Tibial artery (tissue), 4 donors: ENCODE measurements at places on chromosomes 13 and 19.

DNA sequence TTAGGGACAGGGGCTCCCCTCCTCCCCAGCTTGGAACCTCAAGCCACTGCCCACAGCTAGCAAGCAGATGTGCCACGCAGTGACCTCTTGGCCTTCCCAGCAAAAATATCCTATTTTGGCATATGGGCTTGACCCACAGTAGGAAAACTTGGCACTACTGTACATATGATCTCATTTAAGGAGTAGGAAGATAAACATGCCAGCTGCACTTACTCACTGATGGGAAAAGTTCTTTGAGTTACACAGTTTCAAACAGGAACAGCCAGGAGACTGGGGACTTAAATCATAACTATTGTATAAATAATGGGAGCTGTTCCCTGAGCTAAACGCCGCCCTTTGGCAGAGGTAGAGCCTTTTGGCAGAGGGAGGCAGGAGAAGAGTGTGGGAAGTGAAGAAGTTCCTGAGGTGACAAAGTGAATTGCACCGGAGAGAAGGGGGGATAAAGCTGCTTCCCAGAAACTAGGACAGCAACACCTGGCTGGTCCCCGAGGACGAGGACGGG lies 6.1 kb downstream of the SACS start:
- peak overlapping the region; percentile 77 for H3K27ac ChIP-seq
- peak overlapping the region; percentile 43 for H3K4me3 ChIP-seq
- H3K27me3 ChIP-seq = no peaks in the 10 kb centered on the region
- no peaks in the 10 kb centered on the region for H3K36me3 ChIP-seq
- DNase-seq = peak; percentile 40

- H3K4me1 ChIP-seq = peaks cover 2% of the 10 kb centered on the region
- DNase-seq = peak; percentile 62
- H3K36me3 ChIP-seq = no peaks in the 10 kb centered on the region
- H3K27me3 ChIP-seq = peaks cover 30% of the 10 kb centered on the region
These were observed 100.4 kb downstream of the ING1 start for GRCh38 chr13:110813646-110814624.

DNA sequence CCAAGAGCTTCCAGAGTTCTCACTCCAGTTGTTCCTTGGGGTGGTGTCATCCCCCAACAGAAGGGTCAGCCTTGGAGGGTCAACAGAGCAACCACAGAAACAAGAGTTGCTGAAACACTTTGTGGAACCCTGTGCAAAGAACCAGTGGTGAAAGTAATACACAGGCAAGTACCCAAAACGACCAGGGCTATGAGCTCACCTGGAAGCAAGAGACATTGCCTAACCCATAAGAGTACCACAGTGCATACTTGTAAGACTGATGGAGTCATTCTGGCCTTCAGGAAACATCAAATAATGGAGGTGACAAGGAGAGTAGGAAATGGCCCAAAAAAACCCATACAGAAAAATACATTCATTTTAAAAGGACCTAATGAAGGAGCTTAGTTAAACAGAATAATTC lies 184.3 kb upstream of the TSC22D1 start:
- H3K27ac ChIP-seq = peak overlapping the region; percentile 0
- no peak for DNase-seq
- no peak overlapping the region for H3K4me3 ChIP-seq
- peaks cover 21% of the 10 kb centered on the region for H3K4me1 ChIP-seq
- H3K27me3 ChIP-seq = no peaks in the 10 kb centered on the region
- no peaks in the 10 kb centered on the region for H3K36me3 ChIP-seq

DNA sequence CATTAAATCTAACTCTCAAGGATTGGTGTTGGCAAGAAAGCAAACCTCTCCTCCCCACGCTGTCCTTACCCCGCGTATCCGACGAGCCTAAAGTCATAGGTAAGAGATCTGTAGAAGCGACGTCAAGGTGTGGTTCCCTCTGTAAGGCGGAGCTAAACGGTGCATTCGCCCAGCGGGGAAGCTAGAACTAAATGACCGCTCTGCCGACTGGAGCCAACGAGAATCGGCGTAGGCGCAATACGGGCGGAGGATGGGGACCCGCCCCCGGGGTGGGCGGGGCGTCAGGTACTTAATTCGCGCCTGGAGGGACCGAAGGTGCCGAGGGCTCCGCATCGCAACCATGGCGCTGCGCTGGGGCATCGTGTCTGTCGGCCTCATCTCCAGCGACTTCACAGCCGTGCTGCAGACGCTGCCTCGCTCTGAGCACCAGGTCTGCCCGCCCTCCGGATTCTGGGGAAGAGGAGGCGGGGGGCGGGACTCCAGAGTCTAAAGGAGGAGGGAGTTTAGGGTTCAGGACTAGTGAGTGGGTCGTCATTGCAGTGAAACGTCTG lies at the start of gene DHDH:
DHDH (plus strand) TSS at position 318 of the 551 bp plus-strand sequence; CDS start at position 341, 23 bp downstream.
- peak within 1 kb of the TSS; percentile 43 for H3K4me3 ChIP-seq
- H3K27me3 ChIP-seq = no peaks in the 10 kb centered on the region
- no peaks in the 10 kb centered on the region for H3K36me3 ChIP-seq
- H3K27ac ChIP-seq = no peak within 1 kb of the TSS
- peak; percentile 77 for DNase-seq

- H3K27ac ChIP-seq = peak within 1 kb of the TSS; percentile 33
- H3K4me3 ChIP-seq = peak within 1 kb of the TSS; percentile 52
- H3K27me3 ChIP-seq = peaks cover 7% of the 10 kb centered on the region
These were observed at the start of gene APLP1 for GRCh38 chr19:35868172-35868822. Gene APLP1 (plus strand): TSS chr19:35868574. CDS start chr19:35868637, 63 bp downstream.

GRCh38 chr19:7098096-7098495 lies 28.6 kb downstream of the ZNF557 start:
- H3K4me3 ChIP-seq = no peak overlapping the region
- H3K4me1 ChIP-seq = no peaks in the 10 kb centered on the region
- no peaks in the 10 kb centered on the region for H3K27me3 ChIP-seq

GRCh38 chr19:1365319-1366269 lies 18.1 kb upstream of the NDUFS7 start:
- no peak for DNase-seq
- no peak overlapping the region for H3K27ac ChIP-seq
- no peaks in the 10 kb centered on the region for H3K27me3 ChIP-seq
- H3K4me1 ChIP-seq = peaks cover 21% of the 10 kb centered on the region
- H3K4me3 ChIP-seq = no peak overlapping the region
- H3K36me3 ChIP-seq = peaks cover 49% of the 10 kb centered on the region

GRCh38 chr19:40775632-40776022 lies 306 bp downstream of the MIA start:
- H3K4me3 ChIP-seq = no peak overlapping the region
- no peaks in the 10 kb centered on the region for H3K27me3 ChIP-seq
- H3K27ac ChIP-seq = no peak overlapping the region
- DNase-seq = no peak
- H3K36me3 ChIP-seq = no peaks in the 10 kb centered on the region

DNA sequence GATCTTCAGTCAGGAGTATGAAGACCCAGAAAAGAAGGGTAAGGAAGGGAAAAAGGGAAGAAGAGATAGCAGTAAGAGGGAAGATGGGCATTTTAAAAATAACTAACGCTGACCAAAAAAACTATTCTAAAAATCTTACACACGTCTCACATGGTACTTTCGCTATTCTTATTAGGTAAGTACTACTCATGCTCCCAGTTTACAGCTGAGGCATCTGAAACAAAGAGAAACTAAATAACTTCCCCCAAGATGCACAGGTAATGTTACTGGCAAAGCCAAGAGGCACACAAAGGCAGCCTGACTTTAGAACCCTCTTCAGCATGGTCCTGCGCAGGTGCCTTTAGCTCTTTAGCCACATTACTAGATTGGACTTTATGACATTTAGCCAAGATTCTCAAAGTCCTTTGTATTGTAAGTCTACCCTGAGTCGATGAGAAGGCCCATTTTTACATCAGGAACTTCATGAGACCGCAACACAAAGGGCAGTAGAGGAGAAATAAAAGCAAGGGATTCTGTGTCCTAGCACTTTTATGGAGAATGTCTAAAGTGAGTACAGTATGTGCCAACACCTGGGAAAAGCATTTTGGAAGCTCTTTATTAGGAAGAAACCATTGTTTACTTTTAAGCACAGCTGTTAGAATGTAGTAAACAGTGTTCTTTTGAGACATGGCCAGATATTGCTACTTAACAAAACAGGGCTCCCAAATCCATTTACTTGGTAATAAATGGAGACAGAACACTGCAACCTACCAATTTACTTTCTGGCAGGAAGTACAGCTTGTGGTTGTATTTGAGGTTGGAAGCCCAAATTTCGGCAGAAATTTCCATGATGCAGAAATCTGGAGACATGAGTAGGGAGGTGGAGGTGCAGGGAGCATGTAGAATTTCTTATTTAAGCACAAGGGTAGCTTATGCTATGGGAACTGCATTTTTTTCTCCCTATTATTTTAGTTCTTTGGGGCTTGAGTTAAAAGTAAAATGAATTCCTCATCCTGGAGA lies 250.7 kb downstream of the KCTD12 start:
- H3K27me3 ChIP-seq = no peaks in the 10 kb centered on the region
- no peak for DNase-seq
- H3K27ac ChIP-seq = no peak overlapping the region
- no peak overlapping the region for H3K4me3 ChIP-seq

- H3K4me3 ChIP-seq = no peak overlapping the region
- H3K27ac ChIP-seq = no peak overlapping the region
- H3K27me3 ChIP-seq = peaks cover 14% of the 10 kb centered on the region
- no peaks in the 10 kb centered on the region for H3K36me3 ChIP-seq
These were observed 3.1 kb upstream of the GJB2 start for GRCh38 chr13:20195801-20196200.

DNA sequence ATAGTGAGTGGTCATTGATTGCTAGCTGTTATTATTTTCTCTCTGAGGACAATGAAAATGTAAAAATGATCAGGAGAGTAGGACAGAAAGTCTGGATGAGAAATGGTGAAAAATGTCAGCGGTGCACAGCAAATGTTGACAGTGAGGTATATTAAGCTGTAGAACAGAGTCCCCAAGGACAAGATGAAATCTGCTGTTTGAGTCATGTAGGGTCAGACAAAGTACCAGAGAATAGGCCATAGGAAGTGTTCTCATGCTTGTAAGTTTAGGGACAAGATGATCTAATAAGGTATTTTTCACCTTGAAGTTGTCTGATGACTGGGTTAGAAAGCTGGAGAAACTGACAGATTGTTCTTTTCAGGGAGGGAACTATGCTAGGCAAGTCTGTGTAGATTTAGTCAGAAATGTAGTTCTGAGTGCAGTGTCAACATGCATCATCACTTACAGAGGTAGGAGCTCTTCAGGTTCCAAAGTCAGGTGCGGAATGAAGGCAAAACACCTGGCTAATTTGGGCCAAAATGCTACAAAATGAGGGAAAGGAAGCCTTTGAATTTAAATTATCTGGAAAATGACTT lies 369.3 kb downstream of the DLEU7 start:
- no peaks in the 10 kb centered on the region for H3K4me1 ChIP-seq
- H3K27ac ChIP-seq = no peak overlapping the region
- H3K4me3 ChIP-seq = no peak overlapping the region
- H3K36me3 ChIP-seq = no peaks in the 10 kb centered on the region

GRCh38 chr13:28609381-28609780 lies 49.5 kb upstream of the POMP start:
- no peak overlapping the region for H3K27ac ChIP-seq
- H3K4me1 ChIP-seq = no peaks in the 10 kb centered on the region
- H3K4me3 ChIP-seq = no peak overlapping the region
- no peaks in the 10 kb centered on the region for H3K27me3 ChIP-seq
- DNase-seq = no peak

GRCh38 chr19:50909240-50910070 lies 1.7 kb downstream of the KLK4 start:
- no peak for DNase-seq
- H3K4me3 ChIP-seq = no peak overlapping the region
- no peaks in the 10 kb centered on the region for H3K4me1 ChIP-seq
- H3K27me3 ChIP-seq = no peaks in the 10 kb centered on the region
- H3K36me3 ChIP-seq = no peaks in the 10 kb centered on the region

- H3K36me3 ChIP-seq = no peaks in the 10 kb centered on the region
- no peaks in the 10 kb centered on the region for H3K4me1 ChIP-seq
- no peak overlapping the region for H3K4me3 ChIP-seq
- DNase-seq = no peak
- peaks cover 4% of the 10 kb centered on the region for H3K27me3 ChIP-seq
These were observed 84.1 kb downstream of the TNFSF11 start for GRCh38 chr13:42658019-42658418.

- no peak overlapping the region for H3K4me3 ChIP-seq
- H3K27ac ChIP-seq = no peak overlapping the region
- no peaks in the 10 kb centered on the region for H3K36me3 ChIP-seq
- H3K4me1 ChIP-seq = no peaks in the 10 kb centered on the region
- H3K27me3 ChIP-seq = no peaks in the 10 kb centered on the region
These were observed 888.5 kb downstream of the UQCRFS1 start for GRCh38 chr19:28324275-28325060.

DNA sequence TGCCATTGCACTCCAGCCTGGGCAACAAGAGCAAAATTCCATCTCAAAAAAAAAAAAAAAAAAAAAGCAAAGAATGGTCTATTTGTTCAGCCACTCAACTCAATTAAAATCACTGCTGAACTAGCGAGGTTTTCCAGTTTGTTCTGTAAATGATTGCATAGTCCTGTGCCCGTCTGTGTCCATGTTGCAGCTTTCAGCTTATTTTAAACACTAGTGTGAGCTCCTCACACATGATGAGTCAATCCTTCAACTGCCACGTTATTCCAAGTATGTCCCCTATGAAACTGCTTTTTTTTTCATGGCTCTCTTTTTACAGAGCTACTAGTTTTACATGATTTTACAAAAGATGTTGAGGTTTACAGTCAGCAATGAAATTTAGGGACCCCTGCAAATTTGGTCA lies 12.2 kb downstream of the SUGP2 start:
- H3K36me3 ChIP-seq = peaks cover 45% of the 10 kb centered on the region
- H3K27me3 ChIP-seq = no peaks in the 10 kb centered on the region
- no peak overlapping the region for H3K4me3 ChIP-seq
- H3K27ac ChIP-seq = no peak overlapping the region
- no peak for DNase-seq

DNA sequence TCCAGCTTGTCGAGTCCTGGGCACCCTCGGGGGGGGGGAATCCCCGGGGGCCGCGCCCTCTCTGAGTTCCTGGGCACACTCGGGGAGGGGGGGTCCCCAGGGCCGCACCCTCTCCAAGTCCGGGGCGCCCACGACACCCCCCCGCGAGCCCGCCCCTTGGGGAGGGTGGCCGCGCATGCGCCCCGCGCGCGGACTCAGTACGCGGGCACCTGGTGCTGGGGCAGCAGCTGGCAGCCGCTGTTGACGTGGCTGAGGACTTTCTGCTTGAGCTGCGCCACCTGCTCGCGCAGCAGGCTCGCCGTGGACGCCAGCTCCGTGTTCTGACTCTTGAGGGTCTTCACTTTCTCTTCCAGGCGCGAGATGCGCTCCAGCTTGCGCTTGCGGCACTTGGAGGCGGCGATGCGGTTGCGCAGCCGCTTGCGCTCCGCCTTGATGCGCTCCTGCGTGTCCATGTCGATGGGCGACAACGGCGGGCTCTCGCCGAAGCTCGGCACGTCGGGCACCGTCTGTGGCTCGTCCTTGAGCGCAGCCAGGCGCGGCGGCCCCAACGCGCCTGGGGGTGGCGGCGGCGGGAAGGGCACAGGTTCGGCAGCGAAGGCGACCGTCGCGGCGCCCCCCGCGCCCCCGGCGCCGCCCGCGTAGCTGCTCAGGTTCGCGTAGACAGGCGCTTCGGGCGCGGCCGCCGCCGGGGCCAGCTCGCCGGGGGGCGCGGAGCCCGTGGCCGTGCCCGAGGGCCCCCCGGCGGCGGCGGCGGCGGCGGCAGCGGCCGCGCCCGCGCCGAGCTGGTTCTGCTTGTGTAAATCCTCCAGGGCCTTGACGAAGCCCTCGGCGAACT lies 958 bp downstream of the JUND start:
- peak overlapping the region; percentile 100 for H3K27ac ChIP-seq
- DNase-seq = peak; percentile 80
- H3K36me3 ChIP-seq = peaks cover 25% of the 10 kb centered on the region
- H3K4me3 ChIP-seq = peak overlapping the region; percentile 99
- H3K4me1 ChIP-seq = peaks cover 34% of the 10 kb centered on the region
- no peaks in the 10 kb centered on the region for H3K27me3 ChIP-seq

GRCh38 chr19:5143471-5144411 lies 174.8 kb downstream of the KDM4B start:
- DNase-seq = no peak
- no peak overlapping the region for H3K27ac ChIP-seq
- peaks cover 90% of the 10 kb centered on the region for H3K36me3 ChIP-seq
- H3K27me3 ChIP-seq = no peaks in the 10 kb centered on the region
- no peak overlapping the region for H3K4me3 ChIP-seq
- no peaks in the 10 kb centered on the region for H3K4me1 ChIP-seq
